Activated CD8-positive, alpha-beta memory T cell treated with anti-CD3 and anti-CD28 coated beads, Interleukin-2, amount 50 U/mL, for 48 hours (primary cell): ENCODE measurements at places on chromosomes 6 and 20.

DNA sequence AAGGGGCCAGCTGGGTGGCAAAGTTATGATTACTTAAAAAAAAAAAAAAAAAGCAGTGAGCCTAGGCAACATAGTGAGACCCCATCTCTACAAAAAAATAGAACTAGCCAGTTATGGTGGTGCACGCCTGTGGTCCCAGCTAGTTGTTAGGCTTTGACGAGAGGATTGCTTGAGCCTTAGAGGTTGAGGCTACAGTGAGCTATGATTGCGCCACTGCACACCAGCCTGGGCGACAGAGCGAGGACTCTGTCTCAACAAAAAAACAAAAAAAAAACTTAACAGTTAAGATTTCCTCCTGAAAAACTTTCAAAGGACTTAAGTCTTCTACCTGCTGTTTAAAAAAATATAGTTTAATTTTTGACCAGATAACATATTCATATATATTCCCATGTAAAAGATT is 2.4 kb downstream of the GTSF1L start:
- DNase-seq = no peak

GRCh38 chr6:38234141-38234540 is 405.6 kb downstream of the BTBD9 start:
- DNase-seq = no peak

- DNase-seq = no peak
These were observed 2.6 kb downstream of the PYGB start for GRCh38 chr20:25250508-25250907.

DNA sequence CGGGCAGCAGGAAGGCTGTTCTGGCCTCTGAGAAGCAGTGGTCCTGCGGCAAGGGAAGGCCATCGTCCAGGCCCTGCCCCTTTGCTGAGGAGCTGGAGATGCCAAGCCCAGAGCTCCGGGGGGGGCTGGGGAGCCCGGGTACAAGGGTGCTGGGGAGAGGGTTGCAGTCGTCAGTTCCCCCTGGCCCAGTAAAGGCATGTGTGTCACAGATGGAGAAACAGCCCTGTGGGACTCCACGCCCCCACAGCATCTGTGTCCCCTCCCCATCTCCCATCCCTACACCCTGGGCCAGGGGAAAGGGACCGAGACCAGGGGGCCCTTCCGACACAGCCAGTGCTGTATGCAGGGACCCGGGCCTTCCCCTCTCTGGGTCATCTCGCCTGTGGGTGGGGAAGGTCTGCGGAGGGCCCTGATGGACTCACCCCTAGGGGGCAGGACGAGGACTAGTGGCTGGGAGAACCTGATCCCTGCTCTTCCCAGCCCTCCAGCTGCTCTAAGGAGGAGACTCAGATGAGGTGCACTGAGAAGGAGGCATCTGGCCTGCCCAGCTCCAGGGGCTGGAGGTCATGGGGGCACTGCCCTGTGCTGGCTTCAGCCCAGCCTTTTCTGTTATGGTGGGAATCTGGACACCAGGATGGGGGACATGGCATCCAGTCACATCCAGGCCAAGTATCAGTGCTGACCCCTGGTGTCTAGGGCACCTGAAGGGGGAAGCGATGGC is 609 bp downstream of the MYL9 start:
- DNase-seq = no peak

- no peak for DNase-seq
These were observed 4.1 kb upstream of the LEMD2 start for GRCh38 chr6:33792981-33793380.

DNA sequence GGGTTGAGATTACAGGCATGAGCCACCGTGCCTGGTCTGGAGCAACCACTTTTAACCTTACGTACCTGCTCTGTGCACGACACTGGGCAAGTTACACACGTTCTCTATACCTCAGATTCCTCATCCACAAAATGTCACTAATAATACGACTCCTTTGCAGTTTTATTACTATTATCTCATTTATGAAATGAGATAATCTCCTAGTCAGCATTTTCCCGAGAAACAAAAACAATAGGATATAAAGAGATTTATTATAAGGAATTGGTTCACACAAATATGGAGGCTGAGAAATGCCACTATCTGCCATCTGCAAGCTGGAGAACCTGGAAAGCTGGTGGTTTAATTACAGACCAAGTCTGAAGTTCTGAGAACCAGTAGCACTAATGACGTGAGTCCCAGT is 12.0 kb upstream of the KIF13A start:
- no peak for DNase-seq

- no peak for DNase-seq
These were observed 669.4 kb upstream of the CITED2 start for GRCh38 chr6:140043762-140044378.

DNA sequence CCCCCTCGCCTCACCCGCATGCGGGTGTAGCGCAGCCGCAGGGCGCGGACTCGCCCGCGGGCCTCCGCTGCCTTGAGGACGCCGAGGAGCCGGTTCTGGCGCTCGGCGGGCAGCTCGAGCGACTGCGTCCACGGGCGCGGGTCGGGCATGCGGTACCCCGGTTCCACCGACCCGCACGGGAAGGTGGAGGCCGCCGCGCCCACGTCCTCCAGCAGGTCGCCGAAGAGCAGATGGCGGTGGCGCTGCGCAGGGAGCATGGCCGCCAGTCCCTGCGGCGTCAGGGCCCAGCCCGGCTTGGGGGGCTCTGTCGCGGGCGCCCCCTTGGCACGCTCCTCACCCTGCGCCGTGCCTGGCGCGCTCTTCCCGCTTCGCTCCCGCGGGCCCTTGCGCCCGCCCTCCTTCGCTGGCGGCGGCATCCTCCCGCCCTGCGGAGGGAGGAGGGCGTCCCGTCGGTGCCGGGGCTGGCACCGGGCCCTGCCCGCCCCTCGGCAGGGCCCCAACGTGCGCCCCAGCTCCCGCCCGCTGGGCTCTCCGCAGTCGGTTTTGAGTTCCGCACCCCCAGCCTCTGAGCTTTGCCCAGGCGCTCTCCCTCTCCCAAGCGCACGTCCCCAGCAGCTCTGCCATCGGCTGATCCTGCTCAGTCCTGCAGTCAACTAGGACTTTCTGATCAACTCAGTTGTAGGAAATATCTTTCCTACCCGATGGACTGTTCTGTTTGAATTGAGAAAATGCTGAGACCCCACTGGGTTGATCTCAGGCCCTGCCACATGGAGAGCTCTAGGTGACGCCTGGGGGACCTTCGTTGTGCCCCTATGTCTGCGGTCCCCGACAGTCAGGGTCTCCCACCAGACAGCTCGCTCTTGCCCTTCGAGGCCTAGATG is at the start of gene LKAAEAR1:
LKAAEAR1 (minus strand) TSS at position 595 of the 881 bp plus-strand sequence; CDS start at position 416, 179 bp downstream.
- no peak for DNase-seq
